ENCODE measurements at places on chromosomes 7 and 10.

DNA sequence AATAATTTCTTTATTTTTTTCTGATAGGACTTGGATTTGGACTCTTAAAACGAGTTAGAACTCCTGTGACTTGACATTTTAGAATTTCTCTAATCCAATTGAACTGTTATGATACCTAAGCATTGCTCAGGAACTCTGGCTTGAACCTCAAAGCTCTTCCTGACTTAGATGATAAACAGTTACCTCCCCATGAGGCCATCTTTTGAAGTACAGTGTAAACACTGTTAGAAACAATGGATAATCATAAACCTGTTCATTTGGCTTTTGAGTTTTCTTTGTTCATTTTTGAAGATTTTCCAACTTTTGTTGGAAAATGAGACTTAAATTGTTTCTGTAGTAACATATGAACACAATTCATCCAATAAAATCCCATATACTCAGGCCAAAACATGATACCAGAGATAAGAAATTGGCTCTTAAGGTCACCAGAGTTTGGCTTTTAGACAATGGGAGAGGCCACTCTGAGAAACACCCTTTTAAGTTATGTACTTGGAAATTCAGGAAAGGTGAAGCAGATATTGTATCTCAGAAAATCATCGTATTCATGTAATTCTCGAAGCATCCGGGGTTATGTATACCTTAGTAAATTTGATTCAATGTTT, 59.6 kb downstream of the RUNDC3B start:
- DNase-seq = no peak

- no peak for DNase-seq
These were observed 175.3 kb downstream of the RAPGEF5 start for GRCh38 chr7:22181663-22182062.

DNA sequence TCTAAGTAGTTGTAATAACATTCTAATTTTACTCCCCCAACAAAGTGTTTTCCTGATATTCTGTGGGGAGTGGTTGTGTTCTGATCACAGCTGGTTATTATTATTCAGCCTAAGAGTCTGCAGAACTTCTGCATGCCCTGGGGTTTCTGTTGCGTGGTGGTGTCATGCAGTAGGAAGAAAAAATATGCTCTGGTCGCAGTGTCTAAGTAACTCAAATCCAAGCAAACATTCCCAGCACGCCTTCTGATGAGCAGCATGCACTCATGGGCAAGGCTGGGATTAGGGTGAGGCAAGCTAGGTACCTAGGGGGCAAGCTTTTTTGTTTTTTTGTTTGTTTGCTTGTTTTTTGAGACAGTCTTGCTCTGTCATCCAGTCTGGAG, 112.8 kb upstream of the KMT2E start:
- no peak for DNase-seq

- DNase-seq = no peak
These were observed 1452.2 kb downstream of the REEP3 start for GRCh38 chr10:64973391-64973790.

- DNase-seq = no peak
These were observed 894 bp downstream of the ATXN7L1 start for GRCh38 chr7:105875505-105875904.

GRCh38 chr7:46047581-46047980, 126.5 kb upstream of the IGFBP3 start:
- no peak for DNase-seq

- DNase-seq = no peak
These were observed 778.5 kb downstream of the NRG3 start for GRCh38 chr10:82653244-82654155.

DNA sequence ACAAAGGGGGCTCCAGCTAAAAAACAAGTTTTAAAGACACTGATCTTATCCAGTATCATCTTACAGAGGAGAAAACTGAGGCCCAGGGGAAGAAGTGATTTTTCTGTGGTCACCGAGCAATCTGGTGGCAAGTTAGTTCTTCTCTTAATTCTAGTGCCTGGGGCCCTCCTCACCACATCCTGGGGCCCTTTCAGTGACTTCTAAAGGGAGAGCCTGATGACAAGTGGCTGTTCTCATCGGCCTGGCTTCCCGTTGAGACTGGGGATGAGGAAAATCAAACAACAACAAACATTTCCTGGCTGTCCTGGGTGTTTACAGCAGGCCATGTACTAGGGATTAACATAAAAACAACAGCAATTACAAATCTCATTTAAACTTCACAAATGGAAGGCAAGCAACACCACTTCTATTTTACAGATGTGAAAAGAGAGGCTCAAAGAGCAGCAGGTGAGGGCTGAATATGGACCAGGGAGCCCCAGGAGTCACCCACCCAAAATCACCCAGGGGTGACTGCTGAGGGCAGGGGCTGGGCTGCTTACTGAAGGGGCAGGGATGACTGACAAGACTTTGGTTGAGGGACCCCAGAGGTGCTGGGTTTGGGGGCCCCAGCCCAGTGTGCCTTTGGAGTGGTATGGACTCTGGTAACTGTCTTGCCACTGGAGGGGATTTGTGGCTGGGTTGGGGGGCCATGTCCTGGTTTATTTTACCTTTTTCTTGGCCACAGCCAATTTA, 24.7 kb upstream of the MTPAP start:
- no peak for DNase-seq

DNA sequence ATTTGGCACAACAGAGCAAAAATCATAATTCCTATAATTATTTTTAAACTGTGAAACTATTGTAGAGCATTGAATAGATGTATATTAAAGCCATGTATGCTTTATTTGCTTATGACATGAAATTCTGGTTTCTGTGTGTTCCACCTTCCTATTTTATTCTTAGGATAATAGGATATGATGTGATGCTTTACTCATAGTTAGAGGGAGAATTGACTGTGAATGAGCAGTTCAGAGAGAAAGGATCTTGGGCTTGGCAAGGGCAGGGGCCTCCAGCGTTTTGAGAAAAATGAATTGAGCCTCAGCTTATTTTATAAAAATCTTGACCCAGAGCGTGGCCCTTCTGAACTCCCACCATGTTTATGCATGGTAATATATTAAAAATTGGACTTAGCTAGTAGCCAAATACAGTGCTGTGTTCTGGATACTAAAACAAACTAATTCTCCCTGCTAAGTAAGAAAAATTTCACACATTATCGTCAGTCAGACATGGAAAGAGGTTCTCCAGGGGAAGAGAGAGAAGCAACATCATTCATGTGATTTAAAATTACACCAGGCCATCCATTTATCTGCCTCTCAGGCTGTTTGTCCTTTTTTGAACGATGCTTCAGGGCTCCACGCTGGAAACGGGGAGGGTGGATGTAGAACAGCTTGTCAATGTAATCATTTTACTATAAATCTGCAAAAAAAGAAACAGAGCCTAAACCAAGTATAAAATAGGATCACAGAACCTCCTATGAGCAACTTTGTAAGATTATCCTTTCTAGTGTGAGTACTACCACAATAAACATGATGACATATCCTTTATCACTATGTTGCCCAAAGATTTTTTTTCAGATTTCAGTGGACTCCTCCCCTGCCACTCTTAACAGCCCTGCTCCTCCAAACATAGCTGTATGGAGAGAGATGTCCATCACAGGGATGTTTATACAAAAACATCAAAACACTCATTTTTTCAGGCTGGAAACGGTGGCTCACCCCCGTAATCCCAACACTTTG, 258.1 kb upstream of the C7orf33 start:
- DNase-seq = no peak

GRCh38 chr10:71312811-71313789, 6.0 kb upstream of the SLC29A3 start:
- DNase-seq = no peak

DNA sequence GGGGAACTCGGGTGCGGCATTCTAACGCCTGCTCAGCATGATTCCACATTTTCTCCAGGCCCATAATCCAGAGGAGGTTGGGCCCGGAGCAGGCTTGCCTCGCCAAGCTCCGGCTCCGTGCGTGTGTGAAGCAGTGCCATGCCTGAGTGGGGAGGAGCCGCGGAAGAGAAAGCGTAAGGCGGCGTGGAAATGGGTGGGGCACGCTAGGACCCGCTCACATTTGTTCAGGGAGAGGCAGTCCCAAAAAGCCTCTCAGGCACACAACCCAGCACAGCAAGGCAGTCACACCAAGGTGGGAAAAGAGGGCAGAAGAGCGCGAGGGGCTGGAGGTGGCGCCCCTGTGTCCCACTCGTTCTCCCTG, 695 bp upstream of the VDAC2 start:
- DNase-seq = peak; percentile 58

DNA sequence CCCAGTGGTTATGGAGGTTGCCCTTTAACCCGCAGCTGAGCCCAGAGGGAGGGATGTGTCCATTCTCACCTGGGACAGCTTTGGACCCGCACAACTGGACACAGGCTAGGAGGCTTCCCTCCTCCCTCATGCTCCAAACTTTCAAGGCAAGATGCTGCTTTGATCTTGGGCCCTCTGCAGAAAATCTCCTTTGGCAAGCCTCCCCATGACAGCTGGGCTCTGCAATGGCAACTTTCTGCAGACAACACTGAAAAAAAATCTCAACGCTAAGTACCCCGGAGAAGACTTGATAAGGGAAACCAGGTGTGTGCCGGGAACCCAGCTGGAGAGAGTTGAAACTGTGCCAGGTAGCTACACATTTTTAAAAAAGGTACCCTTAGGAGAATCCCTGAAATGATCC, 610.1 kb downstream of the LRMDA start:
- no peak for DNase-seq

GRCh38 chr7:155306673-155307470, 9.2 kb downstream of the INSIG1 start:
- no peak for DNase-seq

GRCh38 chr7:17153536-17153935, 144.9 kb upstream of the AHR start:
- no peak for DNase-seq

- no peak for DNase-seq
These were observed 67.5 kb downstream of the C1GALT1 start for GRCh38 chr7:7249814-7250213.

GRCh38 chr7:74197449-74198124, 12.2 kb upstream of the LAT2 start:
- no peak for DNase-seq

DNA sequence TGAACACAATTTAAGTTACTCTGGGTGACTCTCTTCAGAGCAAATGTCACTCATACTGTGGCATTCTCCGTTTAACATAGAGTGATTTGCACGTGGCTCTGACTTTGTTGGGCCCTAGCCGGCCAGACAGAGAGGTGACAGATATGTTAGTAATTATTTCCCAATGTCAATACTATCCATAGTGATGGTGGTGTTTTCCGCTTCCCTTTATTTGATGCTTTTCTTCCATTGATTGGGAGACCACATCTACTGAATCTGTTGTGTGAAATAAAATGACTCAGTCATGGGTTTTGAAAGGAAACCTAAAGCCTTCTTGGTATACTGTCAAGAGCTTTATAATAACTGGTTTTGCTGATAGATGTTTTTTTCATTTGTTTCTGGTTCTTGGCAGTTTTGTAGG, 7.4 kb downstream of the AVL9 start:
- DNase-seq = no peak

DNA sequence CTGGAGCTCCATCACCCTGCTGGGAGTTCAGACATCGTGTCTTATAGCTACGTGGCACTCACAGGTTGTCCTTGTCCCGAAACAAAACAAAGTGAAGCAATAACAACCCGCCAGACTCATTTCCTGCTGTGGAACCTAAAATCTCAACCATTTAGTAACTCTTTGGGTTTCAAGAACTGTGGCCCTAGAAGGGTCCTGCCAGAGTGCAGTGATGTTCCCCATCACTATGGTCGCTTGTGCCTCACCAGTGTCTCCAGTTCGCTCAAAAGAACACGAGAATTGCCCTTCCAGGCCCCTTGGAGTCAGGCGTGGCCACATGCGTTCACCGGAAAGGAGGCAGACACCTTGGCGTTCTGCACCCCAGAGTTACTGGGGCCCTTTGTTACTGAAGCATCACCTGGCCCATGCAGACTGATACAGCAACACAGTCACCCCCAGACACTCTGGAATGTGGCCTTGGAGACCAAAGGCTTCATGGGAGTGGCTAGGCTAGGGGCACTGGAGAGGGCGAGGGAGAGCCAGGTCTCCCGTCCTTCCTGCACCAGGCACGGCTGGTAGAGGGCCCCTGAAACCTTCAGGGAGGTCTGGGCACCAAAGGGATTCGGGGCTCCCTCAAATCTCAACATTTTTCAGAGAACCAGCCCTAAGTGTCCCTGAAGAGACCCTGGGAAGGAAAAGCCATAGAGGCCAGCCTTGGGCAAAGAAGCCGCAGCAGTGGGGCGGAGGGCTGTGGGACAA, 908 bp downstream of the CRYGN start:
- DNase-seq = no peak

GRCh38 chr7:71171476-71171875, 39.5 kb downstream of the GALNT17 start:
- DNase-seq = no peak

- no peak for DNase-seq
These were observed 351.0 kb downstream of the ANKRD7 start for GRCh38 chr7:118575393-118575948.

GRCh38 chr7:143416565-143417149, 8.0 kb upstream of the EPHA1 start:
- no peak for DNase-seq

DNA sequence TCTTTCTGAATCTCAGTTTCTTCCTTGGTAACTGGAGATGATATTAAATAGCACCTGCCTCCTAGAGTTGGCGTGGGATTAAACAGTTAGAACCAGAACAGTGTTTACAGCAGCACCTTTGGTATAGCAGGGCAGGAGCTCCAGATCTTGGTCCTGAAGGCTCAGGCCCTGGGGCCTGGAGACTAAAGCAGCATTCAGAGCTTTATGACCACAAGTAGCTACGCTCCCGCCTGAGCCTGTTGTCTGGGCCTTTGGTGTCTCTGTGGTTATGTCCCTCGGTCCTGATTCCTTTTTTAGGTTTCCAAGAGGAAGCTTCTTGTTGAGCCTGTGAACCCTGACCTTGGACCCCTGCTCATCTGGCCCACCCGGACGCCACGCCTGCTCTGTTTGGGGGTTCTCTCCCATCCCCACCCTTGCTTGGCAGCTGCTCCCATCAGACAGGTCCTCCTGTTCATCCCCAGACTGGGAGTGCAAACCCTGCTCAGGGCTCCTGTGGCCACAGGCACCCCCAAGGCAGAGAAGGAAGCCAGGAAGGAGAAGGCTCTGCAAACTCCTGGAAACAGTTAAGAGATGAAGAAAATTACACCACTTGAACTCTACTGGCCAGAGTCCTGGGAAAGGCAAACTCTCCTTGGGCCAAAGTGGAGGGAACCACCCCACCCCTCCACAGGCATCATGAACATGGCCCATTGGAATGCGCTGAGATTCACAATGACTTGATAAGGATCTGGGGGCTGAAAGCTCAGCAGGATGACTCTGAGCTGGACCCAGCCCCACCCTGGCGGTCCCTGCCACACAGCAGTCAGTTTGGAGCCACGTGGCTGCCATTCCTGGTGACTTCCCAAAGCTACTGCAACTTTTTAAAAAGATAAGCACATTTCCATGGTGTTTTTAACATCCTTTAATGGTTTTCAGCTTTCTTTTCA, 50.1 kb upstream of the TMEM72 start:
- DNase-seq = no peak
